Heart left ventricle (tissue), 16 donors: ENCODE measurements at places on chromosomes 4 and X. TPM values are rescaled to one million over a fixed set of nuclear protein-coding genes. Genes with fewer than 3 reads are reported as not detected.

CT45A5 gene
- total RNA-seq, result not detected

C4orf50 gene
- total RNA-seq, result not detected

IQCM gene
- total RNA-seq, result not detected

C4orf51 gene
- not detected for total RNA-seq

SPOCK3 gene
- total RNA-seq, result not detected

SHOX gene
- not detected for total RNA-seq

ADGRL3 gene
- total RNA-seq, result 11.9 TPM

STARD8 gene
- 5.6 TPM for total RNA-seq

DNA sequence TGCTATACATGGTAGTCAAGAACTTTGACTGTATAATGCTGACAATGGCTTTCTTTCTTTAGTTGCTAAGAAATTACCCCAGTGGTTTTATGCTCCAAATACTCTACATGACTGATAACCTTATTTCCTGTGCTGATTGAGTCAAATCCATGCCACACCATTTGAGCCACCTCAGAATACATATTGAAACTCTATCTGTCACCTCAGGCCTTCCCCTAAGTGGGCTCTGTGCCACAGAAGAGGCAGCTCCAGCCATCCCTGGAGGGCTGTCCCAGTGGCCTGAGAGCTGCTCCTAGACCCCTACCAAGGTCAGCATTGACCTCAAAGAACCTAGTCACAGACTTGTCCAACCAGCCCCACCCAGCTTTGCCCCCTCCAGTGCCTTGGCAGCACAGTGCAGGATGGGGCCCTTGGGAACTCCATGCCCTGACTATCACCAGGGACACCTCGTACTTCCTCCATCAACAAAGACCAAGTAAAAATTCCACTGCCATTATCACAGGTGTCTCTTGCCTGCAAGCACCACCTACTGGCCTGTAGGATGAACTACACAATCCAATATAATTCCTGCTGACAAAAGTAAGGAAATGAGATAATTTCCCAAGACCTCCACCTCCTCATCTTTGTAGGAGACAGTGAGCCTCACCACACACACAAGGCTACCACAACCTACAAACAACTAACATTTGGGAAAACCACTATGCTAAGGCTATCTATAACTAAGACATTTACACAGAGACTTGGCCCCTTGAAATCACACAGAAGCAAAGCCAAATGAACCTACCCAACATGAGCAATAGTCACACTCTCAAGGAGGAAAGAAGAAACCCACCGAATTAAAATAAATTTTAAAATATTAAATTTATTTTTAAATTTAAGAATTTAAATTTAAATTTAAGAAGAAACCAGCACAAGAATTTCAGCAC is 239.9 kb downstream of the NKX6-1 start:
- no peak for DNase-seq

DNA sequence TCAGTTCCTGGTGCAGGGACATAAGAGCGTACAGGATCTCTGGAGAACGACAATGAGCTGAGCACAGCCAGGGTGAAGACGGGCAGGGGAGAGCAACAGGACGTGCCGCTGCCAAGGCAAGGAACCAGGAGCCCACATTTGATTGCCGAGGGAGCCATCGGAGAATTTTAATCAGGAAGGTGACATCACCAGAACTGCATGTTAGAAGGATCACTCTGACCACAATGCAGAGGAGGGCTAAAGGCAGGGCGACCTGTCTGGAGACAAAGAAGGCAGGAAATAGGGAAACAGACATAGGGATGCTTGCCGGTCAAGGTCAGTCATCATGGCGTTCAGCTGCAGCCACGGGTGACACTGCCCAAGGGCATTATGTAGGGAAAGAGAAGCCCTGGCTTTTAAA is 81.4 kb downstream of the RBM47 start:
- DNase-seq, result no peak

DNA sequence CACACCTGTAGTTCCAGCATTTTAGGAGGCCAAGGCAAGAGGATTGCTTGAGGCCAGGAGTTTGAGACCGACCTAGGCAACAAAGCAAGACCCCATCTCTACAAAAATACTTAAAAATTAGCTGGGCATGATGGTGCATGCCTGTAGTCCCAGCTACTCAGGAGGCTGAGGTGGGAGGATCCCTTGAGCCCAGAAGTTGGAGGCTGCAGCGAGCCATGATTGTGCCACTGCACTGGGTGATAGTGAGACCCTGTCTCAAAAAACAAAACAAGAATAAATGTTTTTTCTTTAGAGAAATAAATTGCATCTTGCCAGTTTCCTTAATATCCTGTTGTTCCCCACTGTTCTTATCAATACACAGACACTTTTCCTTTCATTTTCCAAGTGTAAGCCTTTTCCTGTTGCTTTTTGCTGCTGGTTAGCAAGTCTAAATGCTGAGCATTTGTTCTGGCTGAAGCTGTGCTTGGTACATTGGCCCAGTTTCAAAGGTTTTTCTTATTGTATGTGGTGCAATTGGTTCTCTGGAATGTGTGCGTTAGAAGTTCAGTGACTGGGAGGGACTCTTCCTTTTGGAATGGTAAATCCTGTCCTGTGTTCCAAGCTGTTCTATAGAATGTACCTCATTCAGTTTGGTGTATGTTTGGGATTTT is 98.2 kb downstream of the AFF1 start:
- no peak for DNase-seq
